ENCODE measurements at places on chromosomes 6 and 20.
A peak's percentile ranks its signal among the peaks of the same experiment; 100 is the strongest.

GRCh38 chr6:13470238-13471140 is 16.9 kb downstream of the GFOD1 start:
- no peak for DNase-seq

DNA sequence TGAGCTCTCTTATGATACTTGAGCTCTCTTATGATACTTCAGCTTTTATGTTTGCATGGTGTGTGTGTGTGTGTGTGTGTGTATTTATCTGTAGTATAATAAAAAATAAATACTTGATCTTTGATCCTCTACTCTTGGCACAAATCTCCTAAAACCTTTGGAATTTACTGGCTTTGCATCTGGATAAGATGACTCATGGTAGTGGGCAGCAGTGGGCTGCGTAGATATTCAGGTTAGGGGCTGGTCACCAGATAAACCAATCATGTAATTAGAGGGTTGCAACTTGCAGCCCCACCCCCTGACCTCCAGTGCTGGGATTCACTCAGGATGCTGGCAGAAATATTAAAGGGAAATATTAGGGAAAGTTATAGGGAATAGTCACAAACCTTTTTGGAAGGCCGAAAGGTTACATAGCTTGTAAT is 151.9 kb upstream of the COL21A1 start:
- DNase-seq = peak; percentile 50

DNA sequence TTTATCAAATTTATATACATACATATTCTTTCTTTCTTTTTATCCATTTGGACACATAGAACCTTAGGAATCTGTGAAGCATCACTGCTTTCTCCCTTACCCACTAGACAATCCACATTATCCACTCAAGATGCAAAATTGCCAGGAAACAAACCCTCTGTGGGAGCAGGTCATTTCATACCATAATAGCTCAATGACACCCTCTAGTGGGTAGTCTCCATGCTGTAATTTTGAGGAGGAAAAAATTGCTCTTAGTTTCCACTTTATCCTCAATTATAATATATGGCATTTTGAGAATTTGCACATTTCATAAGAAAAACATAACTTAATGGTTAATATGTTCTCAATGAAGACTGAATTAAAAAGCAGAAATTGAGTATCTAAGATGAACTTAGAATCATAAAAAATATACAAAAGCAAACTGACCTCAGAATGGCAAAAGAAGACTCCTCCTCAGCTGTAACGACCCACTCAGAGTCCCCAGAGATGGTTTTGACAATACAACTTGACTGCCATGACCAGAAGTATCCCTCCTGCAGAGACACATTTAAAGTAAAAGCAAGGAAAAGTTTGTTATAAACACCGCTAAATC is 164.1 kb downstream of the FRK start:
- DNase-seq = peak; percentile 17

GRCh38 chr6:36373368-36374019 is 14.0 kb downstream of the ETV7 start:
- DNase-seq = no peak

DNA sequence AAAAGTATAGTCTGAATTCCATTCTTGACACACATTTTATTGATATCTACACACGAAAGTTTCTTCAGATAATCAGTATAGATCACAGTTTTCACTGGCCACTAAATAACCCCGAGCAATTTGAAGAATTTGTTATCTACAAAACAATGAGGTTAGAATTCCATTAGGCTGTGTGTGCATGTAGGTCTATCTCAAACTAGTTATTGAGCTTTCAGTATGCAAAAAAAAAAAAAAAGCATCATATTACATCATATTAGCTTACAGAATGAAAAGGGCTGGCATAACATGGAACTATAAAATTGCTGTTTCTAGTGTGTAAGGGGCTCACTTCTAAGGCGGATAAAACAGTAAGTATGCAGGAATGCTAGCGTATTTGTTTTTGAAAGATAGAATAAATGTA is 59.5 kb upstream of the ADGRG6 start:
- DNase-seq = no peak

DNA sequence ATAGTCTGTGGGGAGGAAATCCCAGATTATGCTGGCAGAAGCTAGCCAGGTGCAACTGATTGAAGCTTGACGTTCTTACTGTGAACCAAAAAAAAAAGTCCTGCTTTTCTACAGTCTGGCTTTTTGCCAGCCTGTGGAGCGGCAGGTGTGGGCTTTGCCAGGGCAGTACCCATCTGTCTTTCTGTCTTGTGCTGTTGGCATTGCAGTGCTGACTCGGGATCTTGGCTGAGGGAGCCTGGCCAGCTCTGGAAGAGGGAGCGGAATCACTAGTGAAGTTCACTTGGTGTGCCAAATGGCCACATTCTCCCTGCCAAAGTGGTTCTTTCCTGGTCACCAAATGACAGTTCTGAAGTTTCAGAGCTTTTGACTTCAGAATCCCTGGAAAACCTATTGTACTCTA is 5.0 kb downstream of the KIF3B start:
- no peak for DNase-seq

DNA sequence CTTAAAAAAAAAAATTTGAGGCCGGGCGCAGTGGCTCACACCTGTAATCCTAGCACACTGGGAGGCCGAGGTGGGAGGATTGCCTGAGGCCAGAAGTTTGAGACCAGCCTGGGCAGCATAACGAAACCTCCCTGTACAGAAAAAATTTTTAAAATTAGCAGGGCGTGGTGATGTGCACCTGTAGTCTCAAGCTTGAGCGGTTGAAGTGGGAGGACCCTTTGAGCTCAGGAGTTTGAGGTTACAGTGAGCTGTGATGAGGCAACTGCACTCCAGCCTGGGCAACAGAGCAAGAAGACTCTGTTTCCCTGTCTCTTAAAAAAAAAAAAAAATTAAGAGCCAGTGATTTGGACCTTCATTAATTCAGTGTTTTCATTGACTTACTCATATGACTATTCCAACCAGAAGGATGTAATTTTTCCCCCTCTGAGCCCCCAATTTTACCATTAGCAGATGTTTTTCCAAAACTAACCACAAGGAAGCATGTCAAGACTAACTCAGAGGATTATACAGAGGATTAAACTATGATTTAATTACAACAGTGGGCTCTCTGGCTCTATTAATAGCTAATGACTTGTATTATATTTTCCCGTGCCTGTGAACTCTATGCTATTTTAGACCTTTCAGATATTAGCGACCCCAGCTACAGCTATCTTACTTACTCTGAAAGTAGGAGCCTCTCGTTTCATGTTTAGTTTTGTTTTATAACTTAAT is 75.1 kb downstream of the ARID1B start:
- no peak for DNase-seq

DNA sequence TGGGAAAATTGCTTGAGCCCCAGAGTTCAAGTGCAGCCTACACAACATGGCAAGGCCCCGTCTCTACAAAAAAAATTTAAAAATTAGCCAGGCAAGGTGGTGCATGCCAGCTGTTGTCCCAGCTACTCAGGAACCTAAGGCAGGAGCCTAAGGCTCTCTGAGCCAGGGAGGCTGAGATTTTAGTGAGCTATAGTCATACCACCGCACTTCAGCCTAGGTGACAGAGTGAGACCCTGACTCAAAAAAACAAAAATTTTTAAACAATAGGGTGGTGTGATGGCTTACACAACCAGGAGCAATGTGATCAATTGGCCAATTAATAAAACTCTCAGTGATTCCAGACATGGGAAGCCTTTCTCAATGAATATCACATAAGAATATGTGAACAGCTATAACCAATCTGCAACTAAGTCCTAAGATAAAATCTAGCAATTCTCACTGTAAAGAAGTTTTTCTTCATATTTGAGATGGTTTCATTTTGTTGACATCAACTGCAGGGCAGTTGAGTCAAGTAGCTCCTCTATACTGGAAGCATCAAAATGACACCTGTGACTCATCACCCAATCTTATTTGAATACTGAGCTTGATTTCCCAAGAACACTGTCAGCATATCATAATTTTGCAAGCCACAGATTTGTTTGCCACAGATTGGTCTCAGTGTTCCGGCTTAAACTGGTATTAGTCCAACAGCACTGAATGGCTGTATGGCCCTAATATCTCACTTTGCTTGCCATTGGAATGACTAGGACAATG is 169.0 kb upstream of the GJE1 start:
- peak; percentile 9 for DNase-seq

DNA sequence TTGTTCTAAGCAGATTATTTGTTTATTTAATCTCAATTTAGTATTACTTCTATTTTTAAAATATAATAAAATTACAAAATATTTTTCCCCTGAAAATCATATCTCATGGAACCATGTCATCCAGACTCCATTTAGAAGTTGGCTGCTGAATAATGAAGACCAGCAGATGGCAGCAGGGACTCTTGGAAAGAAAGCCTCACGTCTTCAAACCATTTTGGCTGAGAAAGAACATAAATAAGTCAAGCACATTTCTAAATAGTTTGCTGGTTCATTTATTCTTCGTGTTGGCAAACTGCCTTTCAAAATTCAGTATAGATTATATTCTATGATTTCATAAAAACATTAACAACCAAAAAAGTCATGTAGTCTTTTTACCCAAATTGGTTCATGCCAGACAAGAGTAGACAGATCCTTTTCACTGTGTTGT is 71.7 kb downstream of the RCAN2 start:
- DNase-seq = peak; percentile 31

DNA sequence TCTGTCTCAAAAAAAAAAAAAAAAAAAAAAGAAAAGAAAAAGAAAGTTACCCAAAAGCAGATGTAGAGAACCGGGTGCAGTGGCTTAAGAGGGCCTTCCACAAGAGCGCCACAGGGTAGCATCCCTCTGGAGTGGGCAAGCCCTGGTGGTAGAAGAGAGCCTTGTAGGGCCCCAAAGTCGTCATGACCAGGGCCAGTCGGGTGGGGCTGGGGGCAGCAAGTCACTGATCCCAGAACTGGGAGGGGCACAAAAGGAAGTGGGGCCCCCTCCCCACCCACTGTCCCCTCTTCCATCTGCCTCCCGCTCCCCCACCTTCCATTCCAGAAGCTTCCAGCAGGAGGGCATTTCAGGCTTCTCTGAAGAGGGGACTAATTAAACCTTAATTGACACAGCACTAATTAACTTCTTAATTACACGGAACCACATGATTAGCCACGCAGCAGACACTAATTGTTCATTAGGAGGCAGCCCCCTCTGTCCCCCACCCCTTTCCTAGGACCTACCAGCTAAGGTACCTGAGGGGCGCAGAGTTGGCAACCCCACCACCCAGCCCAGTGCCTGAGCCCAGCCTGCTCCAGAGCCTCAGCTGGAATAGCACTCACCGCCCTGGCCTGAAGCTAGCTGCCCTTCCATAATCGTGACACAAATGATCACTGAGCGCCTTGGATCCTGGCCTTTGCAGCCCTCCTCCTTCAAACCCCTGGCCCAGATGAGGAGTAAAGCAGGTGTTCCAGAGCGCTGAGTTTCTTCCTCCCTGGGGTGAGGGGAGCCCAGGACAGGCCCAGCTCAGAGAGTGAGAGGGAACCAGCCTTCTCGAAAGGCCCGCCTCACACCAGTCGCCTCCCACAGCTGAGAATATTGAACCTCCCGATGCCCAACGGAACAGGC is 34.8 kb downstream of the MDFI start:
- DNase-seq = no peak

DNA sequence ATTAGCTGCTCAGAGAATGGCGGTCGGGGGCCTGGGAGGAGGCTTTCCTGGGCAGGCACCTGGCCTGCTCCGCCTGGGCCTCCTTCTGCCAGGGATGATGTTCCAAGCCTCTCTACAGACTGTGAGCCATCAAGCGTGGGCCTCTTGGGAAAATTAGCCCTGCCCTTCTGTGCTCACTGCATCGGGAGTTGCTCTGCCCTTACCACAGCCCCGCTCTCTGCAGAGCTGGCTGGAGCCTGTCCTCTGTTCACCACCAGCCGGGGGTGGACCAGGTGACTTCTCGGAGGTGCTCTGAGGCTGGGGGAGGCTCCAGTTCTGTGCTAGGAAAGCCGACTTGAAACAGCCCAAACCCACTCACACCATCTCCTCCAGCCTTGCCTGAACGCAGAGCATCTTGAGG is 24.2 kb downstream of the MDGA1 start:
- DNase-seq = no peak

- no peak for DNase-seq
These were observed 52.8 kb upstream of the MPC1 start for GRCh38 chr6:166435574-166435973.

- no peak for DNase-seq
These were observed 257.3 kb downstream of the ATXN1 start for GRCh38 chr6:16503970-16504415.

- DNase-seq = no peak
These were observed 15.8 kb upstream of the FOXC1 start for GRCh38 chr6:1593958-1594314.

DNA sequence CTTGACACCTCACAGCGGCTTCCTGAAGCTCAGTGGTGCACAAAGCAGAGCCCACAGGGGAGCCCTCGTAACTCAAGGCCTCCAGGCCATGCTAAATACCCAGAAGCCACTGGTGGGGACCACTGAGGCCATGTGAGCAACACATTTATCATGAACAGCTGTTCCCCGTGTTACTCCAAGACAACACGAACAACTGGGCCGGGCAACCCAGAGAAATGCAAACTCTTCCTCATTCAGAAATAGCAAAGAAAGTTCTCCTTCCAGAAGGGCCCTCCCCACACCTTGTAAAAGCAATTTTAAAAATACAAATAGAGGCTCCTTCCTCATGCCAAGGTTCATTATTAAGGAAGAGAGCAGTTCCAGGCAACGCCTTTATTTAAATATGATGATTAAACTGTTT is 36.3 kb upstream of the SLCO4A1 start:
- DNase-seq = no peak

GRCh38 chr6:13166916-13167315 is 161.4 kb downstream of the TBC1D7 start:
- no peak for DNase-seq

DNA sequence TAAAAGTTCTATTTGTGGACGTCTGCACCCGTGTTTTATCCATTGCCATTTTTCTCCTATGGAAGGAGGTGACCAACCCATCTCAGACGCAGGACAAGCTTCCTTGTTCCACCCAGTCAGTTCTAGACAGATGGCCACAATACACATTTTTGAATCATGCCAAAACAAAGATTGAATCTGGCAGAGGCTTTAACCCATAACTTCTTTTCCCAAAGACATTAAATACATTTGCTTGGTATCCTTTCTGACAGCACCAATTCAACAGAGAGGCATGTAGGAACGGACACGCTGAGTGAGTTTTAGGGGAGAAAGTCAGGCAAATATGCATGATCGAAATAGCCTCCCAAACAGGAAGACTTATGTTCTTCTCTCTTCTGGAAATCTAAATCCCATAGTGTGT is 552.7 kb upstream of the AGPAT4 start:
- no peak for DNase-seq

- no peak for DNase-seq
These were observed 10.6 kb upstream of the HMGA1 start for GRCh38 chr6:34226066-34226465.

GRCh38 chr6:157613011-157613522 is 210.0 kb upstream of the SNX9 start:
- DNase-seq = peak; percentile 92

DNA sequence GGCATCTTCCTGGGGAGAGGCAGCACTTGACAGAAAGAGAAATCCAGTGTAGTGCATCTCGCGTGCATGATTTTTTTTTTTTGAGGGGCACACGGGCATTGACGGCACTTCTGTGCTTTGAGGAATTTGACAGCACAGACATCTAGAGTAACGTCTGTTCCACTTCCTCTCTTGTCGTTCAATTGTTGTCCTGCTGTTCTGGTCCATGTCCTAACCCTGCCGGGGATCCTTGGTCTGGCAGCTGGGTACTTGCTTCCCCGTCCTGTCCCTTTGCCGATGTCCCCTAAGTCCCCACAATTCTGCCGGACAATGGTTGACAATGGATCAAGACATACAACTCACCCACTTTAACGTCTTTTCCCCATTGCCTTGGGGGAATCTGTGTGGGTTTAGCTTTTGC is 46.0 kb upstream of the NAA20 start:
- no peak for DNase-seq

GRCh38 chr20:39835130-39835842 is 853.8 kb downstream of the MAFB start:
- DNase-seq = no peak
